ENCODE measurements at places on chromosomes 7 and 10.

GRCh38 chr10:62842983-62843382, 26.8 kb upstream of the EGR2 start:
- no peak for DNase-seq

GRCh38 chr10:125823663-125824251, 411 bp downstream of the BCCIP start:
- peak; percentile 38 for DNase-seq

DNA sequence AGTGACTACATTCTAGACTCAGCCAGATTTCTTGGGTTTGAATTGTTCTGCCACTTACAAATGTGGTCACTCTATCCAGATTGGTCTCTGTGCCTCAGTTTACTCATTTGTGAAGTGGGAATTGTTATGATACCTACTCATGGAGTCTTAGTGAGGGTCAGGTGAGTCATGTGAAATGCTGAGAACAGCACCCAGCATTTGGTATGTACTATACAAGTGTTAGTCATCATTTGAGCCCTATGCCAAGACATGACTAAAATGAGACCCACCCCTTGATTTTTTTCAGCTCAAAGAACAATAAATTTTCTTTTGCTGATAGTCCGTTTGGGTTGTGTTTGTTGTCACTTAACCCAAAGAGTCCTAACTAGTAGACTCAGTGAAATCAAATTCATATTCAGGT, 92.8 kb downstream of the CHN2 start:
- no peak for DNase-seq

GRCh38 chr10:23354630-23355279, 10.2 kb upstream of the C10orf67 start:
- no peak for DNase-seq

GRCh38 chr10:118042827-118043242, 3.9 kb downstream of the RAB11FIP2 start:
- no peak for DNase-seq

- no peak for DNase-seq
Observed at GRCh38 chr10:125260260-125260659, 99.9 kb upstream of the CTBP2 start.

- no peak for DNase-seq
Observed at GRCh38 chr10:96831200-96831866, 765 bp upstream of the LCOR start.

- DNase-seq, result no peak
Observed at GRCh38 chr10:5596611-5597341, 69.6 kb downstream of the ASB13 start.

DNA sequence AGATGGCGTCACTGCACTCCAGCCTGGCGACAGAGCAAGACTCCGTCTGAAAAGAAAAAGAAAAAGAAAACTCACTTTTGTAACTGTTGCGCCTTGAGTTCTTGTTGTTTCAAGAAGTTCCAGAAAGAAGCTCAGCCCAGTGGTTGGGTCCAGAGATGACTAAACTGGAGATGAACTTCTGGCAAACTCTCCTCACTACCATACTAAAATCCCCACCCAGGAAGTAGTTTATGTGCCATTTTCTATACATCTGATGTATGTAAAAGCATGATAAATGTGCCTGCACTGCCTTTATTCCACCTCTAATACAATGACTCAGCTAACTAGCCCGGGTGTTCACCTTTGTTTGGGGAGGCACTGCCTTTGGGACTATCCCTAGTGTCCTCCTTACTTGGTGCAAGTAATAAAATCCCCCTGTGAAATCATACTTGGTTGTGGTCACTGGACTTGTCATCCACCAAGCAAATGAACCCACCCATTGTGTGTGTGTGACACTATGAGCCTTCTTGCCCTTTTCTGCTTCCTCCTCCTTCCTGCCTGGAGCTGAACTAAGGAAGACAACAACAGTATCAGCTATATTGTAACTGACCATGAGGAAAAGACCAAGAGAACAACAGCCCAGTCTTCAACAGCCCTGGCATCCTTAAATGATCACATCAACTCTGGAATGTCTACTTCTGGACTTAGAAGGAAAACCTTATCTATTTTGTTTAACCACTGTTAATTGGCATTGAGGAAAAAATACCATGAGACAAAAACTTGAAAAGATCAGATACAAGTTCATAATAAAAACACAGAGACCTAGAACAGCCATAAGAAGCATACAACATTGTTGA, 33.6 kb downstream of the JMJD1C start:
- no peak for DNase-seq

GRCh38 chr10:4781955-4782354, 44.1 kb upstream of the AKR1E2 start:
- no peak for DNase-seq

GRCh38 chr10:73953665-73954064, 42.7 kb downstream of the PLAU start:
- no peak for DNase-seq

DNA sequence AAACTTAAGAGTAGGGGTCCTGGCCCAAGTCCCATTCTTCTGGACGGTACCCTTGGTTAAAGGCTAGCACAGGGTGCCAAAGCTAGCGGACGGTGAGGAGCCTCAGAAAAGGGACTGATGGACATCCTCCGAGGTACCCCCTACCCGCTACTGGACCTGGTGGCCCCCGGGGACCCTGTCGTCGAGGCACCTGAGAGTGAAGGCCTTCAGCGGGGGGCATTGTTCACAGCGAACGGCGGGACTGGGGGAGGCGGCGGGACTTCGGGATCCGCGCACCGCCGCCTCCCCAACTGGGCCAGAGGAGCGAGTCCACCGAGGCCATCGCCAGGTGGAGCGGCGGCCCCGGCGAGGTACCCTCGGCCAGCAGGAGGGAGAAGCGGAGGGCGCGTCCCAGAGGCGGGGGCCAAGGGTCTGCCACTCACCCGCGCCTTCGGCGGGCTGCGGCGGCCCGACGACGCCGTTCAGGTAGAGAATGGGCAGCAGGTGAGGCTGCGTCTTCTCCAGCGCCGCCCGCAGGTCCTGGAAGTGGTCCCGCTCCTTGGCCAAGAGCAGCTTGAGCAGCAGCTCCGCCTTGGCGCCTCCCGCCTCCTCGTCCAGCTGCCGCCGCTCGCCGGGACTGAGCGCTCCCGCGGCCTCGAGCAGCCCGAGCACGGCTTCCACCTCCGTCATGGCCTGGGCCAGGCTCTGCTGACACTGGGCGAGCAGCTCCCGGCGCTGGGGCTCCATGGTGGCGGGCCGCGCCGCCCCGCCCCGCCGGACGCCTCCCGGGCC, 575 bp downstream of the DLG5 start:
- peak; percentile 62 for DNase-seq

DNA sequence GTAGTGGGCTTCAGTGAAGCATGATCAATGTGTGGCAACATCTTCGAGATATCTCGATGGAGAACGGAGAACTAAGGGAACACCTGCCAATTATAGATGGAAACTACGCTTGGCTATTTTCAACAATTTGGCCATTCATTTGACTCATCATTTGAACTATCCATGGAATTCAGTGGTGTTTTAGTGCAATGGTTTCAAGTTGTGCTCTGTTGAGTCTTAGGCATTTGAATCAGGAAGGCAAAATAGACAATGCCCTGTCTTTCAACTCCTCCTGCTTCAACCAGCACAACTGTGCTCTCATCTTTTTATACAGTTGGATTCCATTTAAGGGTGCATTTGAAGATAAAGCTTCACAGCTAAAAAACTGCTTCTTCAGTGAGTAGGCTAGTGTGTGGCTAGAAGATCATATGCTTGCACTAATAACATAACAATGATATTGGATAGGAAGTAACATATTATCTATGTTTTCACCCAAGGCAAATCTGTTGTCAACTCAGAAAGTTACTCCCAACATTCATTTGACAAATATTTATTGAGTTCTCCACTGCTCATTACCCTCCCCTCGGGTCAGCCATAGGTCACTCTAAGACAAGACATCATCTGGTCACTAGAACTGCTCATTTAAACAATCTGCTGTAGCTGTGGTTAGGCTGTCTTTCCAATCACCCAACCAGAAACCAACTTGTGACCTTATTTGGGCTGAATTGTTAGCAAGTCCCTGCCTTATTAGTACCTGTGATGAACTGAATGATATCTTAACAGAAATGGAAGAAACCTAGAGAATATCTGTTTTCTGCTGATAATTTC, 314.1 kb upstream of the SP4 start:
- no peak for DNase-seq

DNA sequence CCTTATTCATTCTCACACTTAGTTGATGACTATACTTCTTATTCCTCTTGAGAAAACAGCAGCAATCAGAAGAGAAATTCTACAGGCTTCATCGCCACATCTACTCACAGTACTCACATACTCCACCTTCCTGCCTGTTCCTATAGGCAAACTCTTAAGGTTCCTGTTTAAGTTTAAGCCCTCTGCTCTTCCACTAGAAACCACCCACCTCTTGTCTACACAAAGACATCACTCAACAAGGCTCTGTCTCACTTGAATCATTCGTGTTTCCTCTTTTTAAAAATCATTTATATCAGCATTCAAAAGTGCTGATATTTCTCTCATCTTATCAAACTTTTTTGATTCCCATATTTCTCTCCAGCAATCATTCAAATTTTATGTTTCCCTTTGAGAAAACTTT, 85.5 kb upstream of the ADO start:
- no peak for DNase-seq

DNA sequence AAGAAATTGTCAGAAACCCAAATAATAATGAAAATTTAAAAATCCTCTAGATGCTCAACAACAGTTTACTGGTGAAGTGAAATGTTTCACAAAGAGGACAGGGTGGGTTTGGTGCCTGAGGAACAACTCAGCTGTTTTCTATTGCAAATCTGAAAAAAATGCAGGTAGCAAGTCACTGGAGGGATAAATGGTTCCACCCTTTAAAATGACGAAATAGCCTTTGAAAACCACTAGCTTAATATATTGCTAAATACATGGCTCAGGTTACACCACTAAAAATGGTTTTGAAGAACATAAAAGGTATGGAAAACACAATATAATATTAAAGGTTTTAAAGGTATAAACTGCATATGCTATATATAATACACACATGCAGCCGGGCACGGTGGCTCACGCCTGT, 69.5 kb downstream of the LMBR1 start:
- DNase-seq, result no peak

GRCh38 chr7:72101444-72101843, 310.7 kb downstream of the CALN1 start:
- DNase-seq, result no peak

GRCh38 chr10:15864419-15864818, 4.1 kb upstream of the MINDY3 start:
- no peak for DNase-seq

DNA sequence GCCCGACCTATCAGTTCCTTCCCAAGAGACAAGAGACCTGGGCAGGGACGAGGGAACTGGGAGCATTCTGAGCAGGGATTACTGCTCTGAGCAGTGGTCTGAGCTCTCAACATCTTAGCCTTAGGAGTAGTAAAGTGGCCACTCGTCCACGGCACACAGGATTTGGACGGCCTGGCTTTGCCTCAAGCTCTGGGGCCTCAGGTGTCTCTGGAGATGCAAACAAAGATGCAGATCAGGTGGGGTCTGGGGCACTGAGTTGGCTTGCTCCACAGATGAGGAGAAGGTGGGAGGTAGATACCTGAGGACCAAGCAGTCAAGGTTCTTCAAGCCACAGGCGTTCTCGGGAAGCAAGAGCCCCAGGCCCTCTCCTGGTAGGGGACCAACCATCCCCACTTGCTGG, 16.1 kb upstream of the NPFFR1 start:
- DNase-seq, result no peak

GRCh38 chr10:126975221-126975620, 70.0 kb downstream of the DOCK1 start:
- DNase-seq, result no peak

DNA sequence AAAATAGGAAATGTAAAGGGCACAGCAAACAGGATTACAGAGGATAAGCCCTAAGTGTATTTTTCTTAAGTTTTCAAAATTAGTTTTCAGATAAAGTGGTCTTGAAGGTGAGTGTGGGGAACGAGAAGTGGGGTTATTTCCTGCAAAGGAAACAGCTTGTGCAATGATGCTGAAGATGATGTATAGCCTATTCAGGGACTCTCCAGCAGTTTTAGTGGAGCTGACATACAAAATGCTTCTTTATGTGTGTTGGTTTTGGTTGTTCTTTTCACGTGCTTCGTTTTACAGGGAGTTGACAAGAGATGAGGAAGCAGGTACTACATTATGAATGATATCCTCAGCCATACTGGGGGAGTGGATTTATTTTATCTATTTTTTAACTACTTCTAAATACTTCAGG, 20.5 kb downstream of the CASD1 start:
- DNase-seq, result no peak

- no peak for DNase-seq
Observed at GRCh38 chr7:135943134-135943879, 33.9 kb downstream of the MTPN start.

DNA sequence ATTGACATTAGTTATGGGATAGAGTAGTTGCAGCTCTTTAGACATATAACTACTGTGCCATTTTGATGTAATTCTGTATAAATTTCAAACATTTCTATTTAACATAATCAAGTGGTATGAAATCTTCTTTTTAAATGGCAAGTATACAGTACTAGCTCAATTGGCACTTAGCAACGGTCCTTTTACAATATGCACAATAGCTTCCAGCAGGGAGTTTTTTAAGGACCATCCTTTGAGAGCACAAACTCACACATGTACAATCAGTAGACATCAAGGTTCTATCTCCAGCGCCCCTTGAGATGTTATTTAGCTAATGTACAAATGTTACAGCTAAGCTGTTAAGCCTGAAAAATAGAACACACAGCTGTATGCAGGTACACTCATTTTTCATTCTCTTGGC, 480.7 kb downstream of the TFEC start:
- no peak for DNase-seq

DNA sequence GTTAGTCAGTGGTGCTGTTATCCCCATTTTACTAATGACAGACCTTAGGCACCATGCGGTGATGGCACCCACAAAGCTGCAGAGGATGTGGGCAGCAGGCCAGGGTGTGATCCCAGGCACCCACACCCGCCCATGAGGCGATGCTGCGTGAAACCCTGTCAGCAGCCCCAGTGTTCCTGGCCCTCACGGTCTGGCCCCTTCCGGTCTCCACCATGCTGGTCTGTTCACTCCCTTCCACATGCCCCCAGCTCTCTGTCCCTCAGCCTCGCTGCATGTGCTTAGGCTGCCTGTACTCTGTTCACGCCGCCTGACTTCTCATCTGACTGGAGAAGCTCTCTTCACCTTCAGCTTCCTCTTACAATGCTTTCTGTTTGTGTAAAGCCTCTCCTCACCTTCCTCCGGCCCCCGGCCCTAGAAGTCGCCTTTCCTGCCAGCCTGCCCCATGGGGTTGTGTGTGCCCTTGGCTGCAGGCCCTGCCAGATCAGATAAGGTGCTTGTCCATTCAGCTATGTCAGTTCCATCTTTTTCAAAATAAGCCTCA, 17.6 kb upstream of the ORAI2 start:
- DNase-seq, result peak; percentile 82

DNA sequence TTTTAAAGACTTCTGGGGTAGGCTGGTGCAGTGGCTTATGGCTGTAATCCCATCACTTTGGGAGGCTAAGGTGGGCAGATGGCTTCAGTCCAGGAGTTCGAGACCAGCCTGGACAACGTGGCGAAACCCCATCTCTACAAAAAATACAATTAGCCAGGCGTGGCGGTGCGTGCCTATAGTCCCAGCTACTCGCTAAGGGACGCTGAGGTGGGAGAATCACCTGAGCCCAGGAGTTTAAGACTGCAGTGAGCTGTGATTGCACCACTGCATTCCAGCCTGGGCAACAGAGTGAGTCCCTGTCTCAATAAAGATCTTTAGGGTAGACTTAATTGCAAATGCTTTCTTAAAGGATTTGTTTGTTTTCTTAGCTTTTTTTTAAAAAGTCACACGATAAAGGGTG, 29.3 kb downstream of the PTPN12 start:
- DNase-seq, result no peak
